ENCODE measurements at places on chromosomes 5 and 9.

- no peak for DNase-seq
Observed at GRCh38 chr5:8157320-8157822, 288.4 kb downstream of the MTRR start.

- DNase-seq = no peak
Observed at GRCh38 chr9:100579665-100580064, 1.8 kb downstream of the CAVIN4 start.

DNA sequence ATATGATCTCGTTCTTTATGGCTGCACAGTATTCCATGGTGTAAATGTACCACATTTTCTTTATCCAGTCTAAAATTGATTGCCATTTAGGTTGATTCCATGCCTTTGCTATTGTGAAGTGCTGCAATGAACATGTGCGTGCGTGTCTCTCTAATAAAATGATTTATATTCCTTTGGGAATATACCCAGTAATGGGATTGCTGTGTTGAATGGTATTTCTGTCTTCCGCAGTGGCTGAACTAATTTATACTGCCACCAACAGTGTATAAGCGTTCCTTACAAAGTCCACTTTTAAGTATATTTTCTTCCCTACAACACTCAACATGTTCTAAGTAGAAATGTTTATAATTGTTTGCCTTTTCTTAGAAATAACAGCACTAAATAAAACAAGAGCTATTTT, 521.9 kb downstream of the DTWD2 start:
- DNase-seq = no peak

DNA sequence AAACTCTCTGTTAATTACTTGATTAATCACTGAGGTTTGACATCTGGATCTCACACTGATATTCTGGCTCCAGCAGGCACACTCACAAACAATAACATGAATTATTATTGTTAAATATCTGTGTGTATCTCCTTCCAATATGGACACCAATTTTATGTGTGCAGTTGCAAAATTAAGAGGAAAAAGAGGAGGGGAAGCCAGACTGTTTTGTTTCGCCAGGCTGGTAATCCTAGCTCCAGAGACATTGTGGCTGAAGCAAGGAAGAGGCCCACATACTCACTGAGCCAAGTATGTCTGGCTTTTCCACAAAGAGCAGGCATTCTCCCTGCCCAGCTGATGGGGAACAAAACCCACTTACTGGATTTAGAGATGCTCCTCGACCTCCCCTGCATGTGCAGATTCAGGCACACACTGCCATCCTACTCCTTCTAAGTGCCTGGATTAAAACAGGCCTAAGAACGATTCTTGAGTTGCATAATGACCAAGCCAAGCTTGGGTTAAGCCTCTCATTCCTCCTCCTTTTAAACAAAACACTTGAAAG, 181.9 kb downstream of the ESM1 start:
- DNase-seq = peak; percentile 57

DNA sequence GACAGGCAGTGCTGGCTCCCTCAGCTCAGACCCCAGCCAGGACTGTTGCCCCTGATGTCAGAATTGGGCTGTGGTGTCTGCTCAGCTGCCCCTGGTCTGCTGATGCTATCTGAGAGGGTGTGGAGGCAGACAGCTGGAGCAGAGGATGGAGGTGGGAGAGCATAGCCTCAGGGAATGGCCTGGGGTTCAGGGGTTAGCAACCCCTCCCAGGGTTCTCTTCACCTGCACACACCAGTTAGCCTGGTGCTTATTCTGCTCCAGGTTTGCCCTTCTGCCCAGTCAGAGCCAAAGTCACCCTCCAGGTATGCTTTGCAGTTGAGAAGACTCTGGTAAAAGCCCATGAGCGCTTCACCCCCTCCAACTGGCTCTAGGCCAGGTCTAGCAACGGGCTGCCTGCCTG, 109.8 kb downstream of the SAXO1 start:
- DNase-seq = no peak

DNA sequence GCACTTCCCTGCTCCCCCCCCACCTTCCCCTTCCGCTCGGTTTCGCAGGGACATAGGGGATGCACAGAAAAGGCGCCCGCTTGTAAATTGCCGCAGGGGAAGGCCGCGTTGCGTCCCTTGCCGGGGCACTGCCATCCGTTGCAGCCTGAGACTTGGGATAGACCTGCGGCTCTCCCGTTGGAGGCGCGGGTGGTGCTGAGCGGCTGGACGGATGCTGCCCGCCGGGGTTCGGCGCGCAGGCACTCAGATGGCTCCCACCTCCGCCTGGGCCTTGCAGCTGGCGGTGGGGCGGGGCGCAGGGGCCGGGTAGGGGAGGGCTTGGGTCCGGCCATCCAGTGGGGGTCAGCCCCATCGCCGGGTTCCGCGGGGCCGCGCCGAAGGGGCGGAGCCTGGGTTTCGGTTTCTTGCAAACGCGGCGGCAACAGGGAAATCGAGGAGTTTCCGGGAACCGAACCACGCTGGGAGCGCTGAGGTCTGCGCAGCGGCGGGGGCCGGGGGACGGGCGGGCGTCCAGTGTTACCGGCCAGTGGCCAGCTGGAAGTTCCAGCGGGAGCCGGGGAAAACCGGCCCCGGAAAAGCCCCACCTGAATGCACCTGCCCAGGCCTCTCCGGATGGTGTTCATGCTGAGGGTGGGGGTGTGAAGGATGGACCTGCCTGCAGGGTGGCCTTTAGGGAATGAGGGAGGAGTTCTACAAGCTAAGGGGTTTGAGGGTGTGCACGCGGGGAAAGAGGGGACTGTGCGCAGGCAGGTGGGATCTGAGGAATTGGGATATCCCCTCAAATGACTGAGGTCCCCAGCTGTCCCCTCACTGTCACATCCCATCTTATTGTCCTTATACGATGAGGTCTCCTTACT, 6.3 kb upstream of the IRF1 start:
- DNase-seq = peak; percentile 92
